ENCODE measurements at places on chromosomes 4 and X.

DNA sequence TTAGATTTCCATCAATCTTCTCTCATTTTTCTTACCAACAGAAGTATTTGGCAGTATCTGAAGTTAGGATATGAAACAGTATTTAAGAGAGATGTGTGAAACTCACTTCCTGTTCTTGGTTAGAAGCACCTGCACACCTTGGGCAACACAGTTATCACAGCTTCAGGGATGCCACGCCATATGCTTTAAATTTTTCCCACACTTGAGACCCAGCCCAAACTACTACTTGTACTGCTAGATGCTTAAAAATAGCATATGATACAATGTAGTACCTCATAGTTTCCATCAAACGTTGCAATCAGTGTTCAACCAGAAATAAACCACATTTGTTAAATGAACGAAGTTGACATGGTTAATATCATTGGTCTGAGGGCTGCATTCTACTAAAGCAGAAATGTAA, 725.1 kb upstream of the FRG1 start:
- DNase-seq = no peak

GRCh38 chr4:125952631-125953030, 637.9 kb downstream of the FAT4 start:
- DNase-seq = no peak

DNA sequence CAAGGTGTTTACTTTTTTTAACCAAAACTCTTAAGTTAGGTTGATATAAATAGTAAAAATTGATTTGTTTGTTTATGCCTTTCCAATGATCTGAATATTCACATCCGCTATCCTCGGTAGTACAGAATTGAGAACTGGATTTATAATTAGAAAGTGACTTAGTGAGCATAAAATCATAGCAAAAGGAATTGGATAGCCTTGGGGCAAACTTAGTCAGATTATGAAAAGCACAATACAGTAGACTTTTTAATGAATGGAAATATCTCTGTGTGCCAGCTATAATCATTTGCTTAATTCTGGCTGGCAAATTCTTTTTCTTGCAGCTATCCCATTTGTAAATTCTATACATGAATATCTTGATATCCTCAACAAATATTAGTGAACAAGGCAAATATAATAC, 713.5 kb downstream of the ADGRL3 start:
- no peak for DNase-seq

- DNase-seq = peak; percentile 33
Measured at GRCh38 chr4:175459571-175459970, 352.5 kb downstream of the GPM6A start.

DNA sequence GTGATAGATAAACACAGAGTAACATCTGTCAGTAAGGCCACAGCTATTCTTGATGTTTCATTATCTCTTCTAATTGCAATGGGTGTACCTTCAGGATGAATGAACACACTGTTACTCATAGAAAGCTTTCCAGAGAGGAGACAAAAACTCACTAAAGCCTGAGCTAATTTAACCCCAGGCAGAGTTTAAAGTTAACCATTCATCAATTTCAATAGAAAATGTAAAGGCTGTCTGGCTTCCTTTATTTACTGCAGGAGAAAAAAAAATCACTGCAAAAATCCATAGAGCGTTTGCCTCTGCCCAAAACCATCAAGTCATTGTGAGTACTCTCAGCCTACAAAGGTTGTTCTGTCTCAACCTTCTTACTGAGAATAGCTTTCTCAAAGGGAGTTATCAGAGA, 376.9 kb downstream of the PPP4R3C start:
- no peak for DNase-seq

DNA sequence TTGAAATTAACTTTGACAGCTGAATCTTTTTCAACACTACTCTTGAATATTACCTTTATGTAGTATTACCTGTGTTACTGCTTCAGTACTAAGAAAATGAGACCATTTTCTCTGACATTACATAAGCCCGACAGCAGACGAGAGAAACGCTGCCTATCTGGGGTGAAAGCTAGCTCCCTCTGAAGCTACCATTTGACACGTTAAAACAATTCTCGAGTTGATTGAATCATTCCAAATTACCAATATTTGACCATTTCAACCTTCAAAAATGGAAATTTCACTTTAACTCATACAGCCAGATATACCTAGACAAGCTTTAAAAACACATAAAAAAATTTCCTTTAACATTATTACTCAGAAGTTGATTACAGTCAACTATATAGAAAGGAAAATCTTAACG, 836 bp downstream of the GPM6A start:
- DNase-seq = no peak
